ENCODE measurements at places on chromosomes 2 and 18.

DNA sequence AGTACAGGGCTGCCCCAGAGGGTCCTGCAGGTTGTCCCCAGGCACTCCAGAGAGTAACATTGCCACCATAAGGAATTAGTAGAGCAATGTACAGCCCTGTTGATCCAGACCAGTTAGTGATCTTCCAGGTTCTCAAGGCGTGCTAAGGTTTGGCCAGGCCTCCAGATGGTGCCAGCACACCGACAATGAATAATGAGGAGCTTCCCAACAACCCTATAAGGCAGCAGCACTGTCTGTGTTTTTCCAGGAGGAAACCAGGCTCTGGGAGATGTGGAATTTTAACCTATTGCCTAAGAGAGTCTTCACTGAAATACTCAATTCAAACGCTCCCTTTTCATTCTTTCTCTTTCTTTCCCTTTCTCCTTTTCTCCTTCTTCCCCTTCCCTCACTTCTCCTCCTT, 122.1 kb downstream of the MGAT5 start:
- H3K27me3 ChIP-seq = no peaks in the 10 kb centered on the region
- H3K4me3 ChIP-seq = no peak overlapping the region
- H3K4me1 ChIP-seq = no peaks in the 10 kb centered on the region
- no peak overlapping the region for H3K27ac ChIP-seq
- DNase-seq = no peak

DNA sequence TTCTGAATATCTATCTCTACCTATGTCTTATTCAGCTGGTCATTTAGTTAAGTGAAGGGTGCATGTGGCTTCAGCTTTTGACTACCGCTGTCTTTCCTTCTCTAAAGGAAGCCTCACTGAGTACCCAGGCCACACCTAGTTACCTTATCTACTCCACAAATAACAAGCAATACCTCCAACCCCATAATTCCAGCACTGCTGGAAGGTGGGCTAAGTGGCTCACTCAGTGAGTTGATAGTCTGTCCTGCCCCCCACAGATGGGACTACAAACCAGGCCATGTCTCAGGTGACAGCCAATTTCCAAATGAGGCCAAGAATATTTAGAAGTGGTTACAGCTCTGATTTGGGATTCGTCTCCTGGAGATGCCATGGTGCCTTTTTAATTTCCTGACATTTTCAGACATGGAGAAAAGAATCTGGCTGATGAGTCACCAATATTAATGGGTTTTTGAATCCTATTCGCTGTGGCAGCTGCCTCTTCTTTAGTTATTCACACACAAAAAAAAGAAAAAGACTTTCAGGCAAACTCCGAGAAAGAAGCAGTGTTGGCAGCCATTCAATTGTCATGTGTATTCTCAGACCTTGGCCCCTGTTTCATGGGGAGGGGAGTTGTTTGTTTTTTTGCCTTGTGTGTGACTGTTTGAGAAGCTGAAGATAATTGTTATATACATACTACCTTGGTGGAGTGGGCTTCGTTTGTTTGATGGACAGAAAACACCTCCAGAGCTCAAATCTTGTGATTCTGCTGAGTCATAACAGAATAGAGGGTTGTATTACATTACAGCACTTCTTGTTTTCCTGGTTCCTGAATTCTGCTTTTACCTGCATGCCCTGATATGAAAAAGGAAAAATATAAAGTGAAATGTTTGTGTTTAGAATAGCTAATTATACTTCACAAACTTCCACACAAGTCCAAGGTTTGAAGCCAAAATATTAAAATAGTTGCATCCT, 64.2 kb downstream of the SCG2 start:
- H3K36me3 ChIP-seq = no peaks in the 10 kb centered on the region
- H3K4me1 ChIP-seq = no peaks in the 10 kb centered on the region
- H3K27ac ChIP-seq = no peak overlapping the region
- H3K27me3 ChIP-seq = no peaks in the 10 kb centered on the region
- no peak overlapping the region for H3K4me3 ChIP-seq

DNA sequence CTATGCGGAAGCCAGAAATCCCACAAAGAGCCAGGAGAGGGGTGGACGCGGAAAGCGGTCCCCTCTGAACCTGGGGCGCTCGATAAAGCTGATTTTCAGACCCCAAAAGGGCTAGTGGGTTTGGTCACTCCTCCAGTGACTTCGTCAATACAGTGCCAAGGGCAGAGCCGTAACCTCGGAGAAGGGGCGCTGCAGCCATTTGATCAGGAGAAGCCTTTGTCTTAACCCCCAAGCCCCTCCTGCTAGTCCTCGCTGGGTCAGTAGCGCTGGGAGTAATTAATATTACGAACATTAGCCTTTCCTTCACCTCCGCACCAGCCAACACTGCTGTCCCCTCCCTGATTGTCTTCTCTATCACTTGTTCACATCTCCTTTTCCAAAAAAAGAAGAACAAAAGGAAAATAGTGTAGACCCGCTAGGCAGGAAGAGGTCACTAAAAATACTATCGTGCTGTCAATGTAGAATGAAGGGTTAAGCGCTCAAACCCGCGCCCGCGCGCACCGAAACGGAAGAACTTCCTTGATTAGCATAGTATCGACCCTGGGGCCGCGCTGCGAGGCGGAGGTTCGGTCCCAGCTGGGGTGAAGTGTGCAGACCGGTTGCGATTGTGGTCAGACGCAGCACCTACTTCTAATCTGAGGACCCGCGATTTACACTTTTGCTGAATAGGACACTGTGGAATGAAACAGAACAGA, 63.2 kb upstream of the MAPRE2 start:
- peaks cover 40% of the 10 kb centered on the region for H3K27me3 ChIP-seq
- H3K4me1 ChIP-seq = peaks cover 22% of the 10 kb centered on the region
- DNase-seq = peak; percentile 56

DNA sequence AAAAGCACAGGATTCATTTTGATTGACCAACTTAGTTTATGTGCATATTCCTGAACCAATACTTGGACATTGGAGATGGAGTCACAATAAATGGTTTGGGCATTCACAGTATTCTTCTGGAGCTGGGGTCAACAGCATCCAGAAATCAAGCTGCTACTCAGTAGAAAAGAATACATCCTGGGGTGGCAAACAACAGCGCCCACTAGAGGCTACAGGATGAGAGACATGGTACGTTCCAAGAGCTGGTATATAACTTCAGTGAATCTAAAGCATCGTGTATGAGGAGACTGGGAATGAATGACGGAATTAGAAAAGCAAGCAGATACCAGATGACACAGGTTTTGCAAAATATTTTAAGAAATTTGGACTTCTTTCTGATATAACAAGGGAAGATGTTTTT, 142.9 kb upstream of the FIGN start:
- H3K27me3 ChIP-seq = no peaks in the 10 kb centered on the region
- H3K27ac ChIP-seq = no peak overlapping the region
- H3K4me3 ChIP-seq = no peak overlapping the region
- H3K36me3 ChIP-seq = no peaks in the 10 kb centered on the region
- no peak for DNase-seq
- no peaks in the 10 kb centered on the region for H3K4me1 ChIP-seq

GRCh38 chr18:57797209-57797651, 5.9 kb downstream of the ATP8B1 start:
- H3K4me1 ChIP-seq = peaks cover 3% of the 10 kb centered on the region
- H3K27ac ChIP-seq = no peak overlapping the region
- no peaks in the 10 kb centered on the region for H3K36me3 ChIP-seq
- H3K4me3 ChIP-seq = no peak overlapping the region
- peaks cover 29% of the 10 kb centered on the region for H3K27me3 ChIP-seq

GRCh38 chr2:5473635-5474034, 218.5 kb upstream of the SOX11 start:
- no peaks in the 10 kb centered on the region for H3K27me3 ChIP-seq
- no peaks in the 10 kb centered on the region for H3K36me3 ChIP-seq
- no peak overlapping the region for H3K27ac ChIP-seq

DNA sequence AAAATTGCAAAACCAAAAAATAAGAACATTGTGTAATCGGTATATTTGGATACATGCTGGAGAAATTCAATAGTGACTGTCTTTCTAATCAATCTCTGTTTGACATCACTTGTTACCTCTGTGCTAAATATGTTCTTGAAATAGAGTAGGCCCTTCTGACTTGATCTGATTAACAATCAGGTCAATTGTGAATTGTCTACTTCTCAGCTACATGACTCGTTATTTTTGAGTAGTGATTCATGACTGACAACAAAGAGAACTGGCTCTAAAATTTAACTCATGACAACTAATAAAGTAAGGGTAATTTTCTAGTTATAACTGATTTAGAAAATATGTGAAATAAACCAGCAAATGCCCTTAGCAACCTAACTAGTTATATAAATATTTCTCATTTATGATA, 312.1 kb downstream of the TMX3 start:
- no peaks in the 10 kb centered on the region for H3K27me3 ChIP-seq
- no peaks in the 10 kb centered on the region for H3K4me1 ChIP-seq
- DNase-seq = no peak
- H3K4me3 ChIP-seq = no peak overlapping the region

DNA sequence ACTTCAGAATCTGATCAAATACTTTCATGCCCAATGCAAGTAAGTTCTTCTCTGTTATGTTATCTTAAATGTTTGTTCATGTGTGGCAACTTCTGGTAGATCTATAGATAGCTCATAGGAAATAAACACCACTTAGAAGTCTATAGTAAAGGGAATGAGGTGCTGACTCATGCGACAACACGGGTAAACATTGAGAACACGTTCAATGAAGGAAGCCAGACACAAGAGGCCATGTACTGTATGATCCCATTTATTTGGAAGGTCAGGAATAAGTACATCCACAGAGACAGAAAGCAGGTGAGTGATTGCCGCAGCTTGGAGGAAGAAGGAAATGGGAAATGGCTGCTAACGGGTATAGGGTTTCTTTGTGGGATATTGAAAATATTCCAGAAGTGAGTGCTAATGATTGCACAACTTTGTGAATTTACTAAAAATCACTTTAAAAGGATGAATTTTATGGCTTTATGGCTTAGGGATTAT, 95.4 kb downstream of the ITGB1BP1 start:
- H3K27me3 ChIP-seq = peaks cover 12% of the 10 kb centered on the region
- H3K4me3 ChIP-seq = no peak overlapping the region
- no peaks in the 10 kb centered on the region for H3K36me3 ChIP-seq
- no peaks in the 10 kb centered on the region for H3K4me1 ChIP-seq
- DNase-seq = no peak

GRCh38 chr2:3456125-3456524, 63.2 kb downstream of the ADI1 start:
- peaks cover 20% of the 10 kb centered on the region for H3K36me3 ChIP-seq
- no peak overlapping the region for H3K27ac ChIP-seq
- DNase-seq = no peak
- H3K4me1 ChIP-seq = peaks cover 2% of the 10 kb centered on the region

DNA sequence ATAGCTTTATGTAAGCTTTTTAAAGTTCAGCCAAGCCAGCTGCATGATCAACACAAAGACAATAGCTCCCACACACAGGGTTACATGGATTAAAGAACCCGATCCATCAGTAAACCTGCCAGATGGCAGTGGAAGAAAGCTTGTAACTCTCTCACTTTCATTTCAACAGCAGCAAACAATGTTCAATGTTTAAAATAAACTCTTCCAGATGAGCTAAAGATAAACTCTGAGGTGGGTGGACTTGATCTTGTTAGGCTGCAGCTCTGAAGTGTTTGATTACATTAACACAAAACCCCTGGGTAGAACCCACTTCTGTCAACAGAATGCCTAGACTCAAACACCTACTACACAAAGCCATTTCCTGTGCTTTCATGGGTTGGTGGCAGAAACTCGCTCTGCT, 13.9 kb downstream of the RDH14 start:
- peak overlapping the region; percentile 46 for H3K4me3 ChIP-seq
- DNase-seq = no peak
- peaks cover 2% of the 10 kb centered on the region for H3K27me3 ChIP-seq
- peaks cover 24% of the 10 kb centered on the region for H3K4me1 ChIP-seq
- H3K27ac ChIP-seq = no peak overlapping the region
- peaks cover 11% of the 10 kb centered on the region for H3K36me3 ChIP-seq

GRCh38 chr2:121359716-121360565, 74.9 kb upstream of the TFCP2L1 start:
- H3K4me3 ChIP-seq = no peak overlapping the region
- no peak overlapping the region for H3K27ac ChIP-seq
- no peaks in the 10 kb centered on the region for H3K27me3 ChIP-seq
- H3K4me1 ChIP-seq = peaks cover 5% of the 10 kb centered on the region
- H3K36me3 ChIP-seq = peaks cover 27% of the 10 kb centered on the region
